Neural crest cell (in vitro differentiated cells): ENCODE measurements at places on chromosomes 1 and 21. TPM values are rescaled to one million over a fixed set of nuclear protein-coding genes. Genes with fewer than 3 reads are reported as not detected.
A peak's percentile ranks its signal among the peaks of the same experiment; 100 is the strongest.

Gene MORN1
- 23.7 and 24.4 TPM in 2 replicates for total RNA-seq

Gene SRM
- 147 and 152 TPM in 2 replicates for total RNA-seq

Gene LYST
- total RNA-seq = 5.3 and 6.1 TPM in 2 replicates

Gene SLC2A5
- total RNA-seq = not detected in 2 replicates

Gene ZNF669
- 19.8 and 21.8 TPM in 2 replicates for total RNA-seq

Gene PRDX1
- total RNA-seq = 317 and 334 TPM in 2 replicates

DNA sequence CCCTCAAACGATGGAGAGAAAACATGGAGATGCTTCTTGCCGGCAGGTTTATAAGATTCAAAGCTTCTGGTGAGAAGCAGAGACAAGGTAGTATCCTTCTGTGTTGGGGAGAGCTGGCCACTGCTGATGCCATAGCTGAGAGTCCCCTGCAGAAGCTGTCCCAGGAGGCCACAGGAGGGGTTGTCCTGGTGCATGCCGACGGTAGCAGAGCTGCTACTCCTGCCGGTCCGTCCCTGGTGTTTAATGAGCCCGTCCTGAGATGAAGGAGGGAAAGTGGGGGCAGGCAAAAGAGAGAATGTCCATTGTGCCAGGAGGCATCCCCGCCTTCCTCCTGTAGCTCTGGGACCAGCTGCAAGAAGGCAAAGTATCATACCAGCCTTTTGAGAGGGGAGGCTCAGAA lies 10.4 kb upstream of the C2CD2 start:
- DNase-seq = no peak

DNA sequence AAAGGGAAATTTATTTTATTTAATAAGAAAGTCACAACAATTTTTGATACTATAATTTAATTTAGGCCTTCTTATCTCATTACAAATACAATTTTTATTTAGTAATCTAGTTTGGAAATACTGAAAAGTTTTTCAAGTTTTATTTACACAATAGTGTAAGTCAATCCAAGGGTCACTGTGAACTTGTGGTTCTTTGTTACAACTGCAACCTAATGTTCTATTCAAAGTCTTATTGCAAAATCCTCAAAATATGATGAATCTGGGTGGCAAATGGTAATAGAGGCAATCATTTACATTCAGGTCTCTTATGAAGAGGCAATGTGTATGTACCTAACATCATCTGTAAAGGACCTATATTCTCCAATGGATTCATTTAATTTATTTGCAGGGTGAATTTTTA lies 421.2 kb downstream of the DPYD start:
- no peak for DNase-seq

DNA sequence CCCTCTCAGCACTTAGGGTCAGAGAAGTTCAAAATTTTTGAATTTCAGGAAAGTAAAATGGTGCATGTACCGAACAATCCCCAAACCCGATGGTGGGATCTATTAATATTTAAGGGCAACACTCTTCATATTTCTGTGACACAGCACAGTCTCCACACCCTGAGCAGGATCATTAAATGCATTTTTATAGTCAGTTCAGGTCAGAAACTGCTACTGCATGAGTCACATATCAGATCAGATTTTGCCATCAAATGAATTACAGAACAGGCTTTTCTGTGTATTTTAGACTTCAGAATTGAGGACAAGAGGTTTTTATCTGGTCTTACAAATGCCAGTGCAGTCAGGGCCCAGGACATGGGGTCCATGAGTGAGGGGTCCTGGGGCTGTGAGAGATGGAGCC lies 79.2 kb downstream of the RIPK4 start:
- DNase-seq = no peak

GRCh38 chr21:44856131-44856530 lies 17.4 kb downstream of the PTTG1IP start:
- DNase-seq = no peak

GRCh38 chr1:77976433-77977076 lies 2.3 kb downstream of the FUBP1 start:
- no peak for DNase-seq

DNA sequence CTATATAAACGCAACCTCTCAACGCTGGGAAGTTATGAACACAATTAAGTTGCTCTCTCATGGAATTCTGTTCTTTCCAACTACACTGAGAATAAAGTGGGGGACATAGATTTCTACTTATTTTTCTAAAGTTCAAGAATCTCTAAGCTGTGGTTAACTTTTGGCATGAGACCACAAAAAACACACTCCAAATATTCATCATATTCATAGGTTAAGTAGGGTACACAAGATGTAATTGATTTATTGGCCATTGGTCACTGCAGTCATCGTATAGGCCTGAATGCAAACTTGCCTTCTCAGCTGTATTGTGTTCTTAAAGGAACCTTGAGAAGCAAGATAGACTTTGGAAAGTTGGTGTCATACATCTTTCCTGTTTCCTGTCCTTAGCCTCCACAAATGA lies 40.3 kb downstream of the PRRX1 start:
- no peak for DNase-seq

DNA sequence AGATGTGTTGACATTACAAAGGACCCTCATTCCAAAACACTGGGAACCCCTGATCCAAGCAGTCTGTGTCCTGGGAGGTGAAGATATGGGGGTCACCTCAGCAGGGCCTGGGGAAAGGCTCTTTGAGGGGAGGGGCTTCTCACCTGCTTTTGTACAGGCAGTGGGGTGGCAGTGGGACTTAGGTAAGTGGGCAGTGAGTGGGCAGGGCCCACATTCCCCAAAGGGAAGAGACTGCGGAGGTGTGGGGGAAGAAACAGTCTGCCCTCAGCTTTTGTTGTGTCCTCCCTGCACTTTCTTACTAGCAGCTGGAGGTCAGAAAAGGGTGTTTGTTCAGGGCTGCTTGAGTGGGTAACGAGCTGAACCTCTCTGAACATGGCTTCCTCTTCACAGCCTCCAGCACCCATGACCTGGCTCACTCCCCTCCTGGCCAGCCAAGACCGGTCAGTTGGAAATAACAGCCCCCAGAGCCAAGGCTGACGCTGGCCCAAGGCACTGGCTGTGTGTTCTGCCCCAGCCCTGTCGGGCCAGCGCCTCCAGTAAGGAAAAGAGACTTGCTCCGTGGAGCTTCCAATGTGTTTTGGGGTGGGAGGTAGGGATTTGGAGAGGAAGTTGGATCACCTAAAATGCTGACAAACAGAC lies 173.5 kb downstream of the PSMG1 start:
- no peak for DNase-seq

DNA sequence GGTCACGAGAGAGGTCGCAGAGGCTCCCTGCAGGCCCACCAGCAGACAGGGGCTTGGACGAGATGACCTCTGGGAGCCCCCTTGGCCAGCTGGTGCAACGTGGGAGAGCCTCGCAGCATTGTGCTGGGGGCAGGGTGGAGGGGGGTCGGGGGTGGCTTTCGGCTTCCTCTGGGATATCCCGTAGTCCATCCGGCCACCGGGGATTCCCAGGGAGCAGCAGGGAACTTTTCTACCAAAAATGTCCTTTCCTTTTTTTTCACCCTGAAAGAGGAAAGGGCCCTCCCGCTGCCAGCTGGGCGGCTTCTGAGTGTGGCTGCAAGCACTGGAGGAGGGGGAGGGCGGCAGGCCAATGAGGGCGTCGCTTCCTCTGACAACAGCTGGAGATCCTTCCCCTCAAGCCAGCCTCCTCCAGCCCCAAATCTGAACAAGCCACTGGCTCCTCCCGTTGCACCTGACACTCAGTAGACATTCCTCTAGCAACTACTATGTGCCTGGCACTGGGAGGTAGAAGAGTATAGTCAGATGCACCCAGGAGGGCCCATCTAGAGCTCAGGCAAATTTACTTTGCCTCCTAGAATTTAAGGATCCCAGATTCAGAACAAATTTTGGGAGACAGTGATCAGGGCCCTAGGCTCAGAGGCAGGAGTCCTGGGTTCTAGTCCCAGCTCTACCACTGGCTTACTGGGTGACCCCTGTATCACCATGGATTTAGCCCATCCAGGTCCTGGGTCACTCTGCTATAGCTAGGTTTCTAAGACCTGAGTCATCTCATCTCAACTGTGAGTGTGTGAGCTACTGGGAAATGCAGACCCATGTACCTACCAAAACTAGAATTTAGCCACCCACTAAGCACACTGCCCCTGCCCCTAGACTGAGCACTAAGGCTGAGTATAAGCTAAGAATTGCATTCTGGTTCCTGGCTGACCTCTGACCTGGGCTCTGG lies 2.7 kb downstream of the MOB3C start:
- DNase-seq = peak; percentile 44
